CD8-positive, alpha-beta memory T cell (primary cell): ENCODE measurements at places on chromosomes 2 and 18.

- DNase-seq, result no peak
Observed at GRCh38 chr2:11984316-11985158, 238.1 kb downstream of the LPIN1 start.

DNA sequence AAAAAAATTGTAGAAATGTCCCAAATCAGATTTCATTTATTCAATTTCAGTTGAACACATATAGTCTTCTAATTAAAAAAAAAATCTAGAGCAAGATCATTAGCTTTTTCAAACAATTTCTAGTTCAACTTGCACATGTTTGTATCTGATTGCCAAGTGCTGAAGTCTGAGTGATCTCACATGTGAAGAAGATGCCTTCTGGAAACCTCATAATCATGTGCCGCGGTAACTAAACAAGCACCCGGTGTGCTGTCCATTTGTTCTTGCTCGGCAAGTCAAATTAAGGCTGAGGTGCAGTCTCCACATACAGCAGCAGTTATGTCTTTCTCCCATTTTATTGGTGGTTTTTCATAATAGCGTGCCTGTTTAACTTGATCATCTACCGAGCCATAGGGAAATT, 18.7 kb downstream of the CABLES1 start:
- DNase-seq, result no peak

DNA sequence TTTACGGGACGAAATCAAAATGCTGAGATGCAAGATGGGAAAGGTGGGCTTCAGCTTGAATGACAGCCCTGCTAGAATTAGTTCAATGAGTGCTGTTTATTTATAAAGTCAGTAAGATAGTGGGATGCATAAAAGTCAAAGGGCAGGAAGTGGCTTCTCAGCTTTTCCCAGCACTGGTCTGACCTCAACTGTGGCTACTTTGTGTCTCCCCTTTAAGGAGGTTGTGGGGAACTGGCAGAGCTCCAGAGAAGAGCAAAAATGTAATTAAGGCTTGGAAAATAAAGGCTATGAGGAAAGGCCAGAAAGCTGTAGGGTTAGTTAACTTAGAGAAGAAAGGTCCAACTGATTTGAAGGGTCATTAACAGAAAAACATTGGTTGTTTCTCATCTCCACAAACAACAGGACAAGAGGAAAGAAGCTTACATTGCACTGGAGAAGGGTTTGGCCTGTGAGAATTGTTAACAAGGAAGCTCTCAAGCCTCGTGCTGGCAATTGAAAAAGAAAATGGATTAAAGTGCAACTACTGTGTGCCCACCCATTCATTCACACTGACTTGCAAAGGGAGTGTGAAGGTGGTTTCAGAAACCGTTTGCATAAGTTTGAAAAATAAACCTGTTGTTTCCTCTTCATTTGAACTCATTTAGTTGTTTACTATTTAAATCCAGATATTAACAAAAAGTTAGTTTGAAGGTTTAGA, 68.8 kb upstream of the CD28 start:
- DNase-seq, result no peak

- DNase-seq, result no peak
Observed at GRCh38 chr2:156343940-156344301, 11.4 kb upstream of the NR4A2 start.

- no peak for DNase-seq
Observed at GRCh38 chr2:239774142-239774462, 251.0 kb downstream of the NDUFA10 start.

GRCh38 chr18:13642440-13642827, 83.9 kb downstream of the FAM210A start:
- no peak for DNase-seq

DNA sequence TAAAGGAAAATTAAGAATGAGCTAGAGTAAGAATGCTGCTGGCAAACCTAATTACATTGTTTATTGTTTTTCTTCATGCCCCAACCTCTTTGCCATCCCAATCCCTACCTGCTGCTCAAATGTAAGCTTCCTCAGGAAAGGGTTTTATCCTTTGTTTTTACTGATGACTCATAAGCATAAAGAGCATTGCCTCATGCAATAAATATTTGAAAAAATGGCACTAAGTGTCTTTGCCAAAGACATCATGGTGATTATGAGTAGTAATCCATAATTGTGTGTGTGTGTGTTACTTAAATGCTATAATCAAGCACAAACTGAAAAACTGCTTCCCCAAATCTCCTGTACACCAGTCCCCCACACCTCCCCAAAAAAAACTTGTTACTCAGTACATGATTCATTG, 53.4 kb downstream of the DNER start:
- DNase-seq, result no peak

DNA sequence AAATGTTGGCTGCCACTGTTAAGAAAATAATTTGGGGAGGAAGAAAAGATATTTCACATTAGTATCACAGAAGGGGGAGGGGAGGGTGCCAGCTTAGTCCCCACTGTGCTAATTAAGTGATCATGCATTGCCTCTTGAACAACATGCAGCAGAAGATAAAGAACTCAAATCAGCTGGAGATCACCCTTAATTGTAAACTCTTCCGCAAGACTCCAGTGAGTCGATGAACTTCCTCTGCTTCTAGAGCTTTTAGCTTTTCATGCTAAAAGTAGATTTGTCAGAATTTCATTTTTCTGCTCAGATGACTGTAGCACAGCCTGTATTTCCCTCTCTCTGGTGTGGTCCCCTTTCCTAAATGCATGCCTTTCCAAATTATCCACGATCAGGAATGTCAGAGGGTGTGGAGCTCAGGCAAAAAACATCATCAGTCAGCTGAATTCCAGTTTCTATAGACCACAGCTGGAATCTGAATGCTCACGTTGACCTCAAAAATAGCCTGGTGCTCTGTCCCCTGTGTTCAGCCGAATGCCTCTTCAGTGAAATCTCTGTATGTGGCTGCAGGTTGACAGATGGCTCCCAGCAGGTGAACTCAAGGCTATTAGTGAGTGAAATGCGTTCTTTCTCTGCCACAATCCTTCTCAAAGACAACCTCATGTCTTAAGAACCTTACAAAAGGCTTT, 156.8 kb upstream of the UNC80 start:
- DNase-seq, result no peak

- DNase-seq, result no peak
Observed at GRCh38 chr2:24334245-24334633, 26.1 kb downstream of the ITSN2 start.

GRCh38 chr2:17057109-17058017, 391.7 kb upstream of the CYRIA start:
- no peak for DNase-seq

- DNase-seq, result no peak
Observed at GRCh38 chr2:49262801-49263560, 108.7 kb upstream of the FSHR start.

DNA sequence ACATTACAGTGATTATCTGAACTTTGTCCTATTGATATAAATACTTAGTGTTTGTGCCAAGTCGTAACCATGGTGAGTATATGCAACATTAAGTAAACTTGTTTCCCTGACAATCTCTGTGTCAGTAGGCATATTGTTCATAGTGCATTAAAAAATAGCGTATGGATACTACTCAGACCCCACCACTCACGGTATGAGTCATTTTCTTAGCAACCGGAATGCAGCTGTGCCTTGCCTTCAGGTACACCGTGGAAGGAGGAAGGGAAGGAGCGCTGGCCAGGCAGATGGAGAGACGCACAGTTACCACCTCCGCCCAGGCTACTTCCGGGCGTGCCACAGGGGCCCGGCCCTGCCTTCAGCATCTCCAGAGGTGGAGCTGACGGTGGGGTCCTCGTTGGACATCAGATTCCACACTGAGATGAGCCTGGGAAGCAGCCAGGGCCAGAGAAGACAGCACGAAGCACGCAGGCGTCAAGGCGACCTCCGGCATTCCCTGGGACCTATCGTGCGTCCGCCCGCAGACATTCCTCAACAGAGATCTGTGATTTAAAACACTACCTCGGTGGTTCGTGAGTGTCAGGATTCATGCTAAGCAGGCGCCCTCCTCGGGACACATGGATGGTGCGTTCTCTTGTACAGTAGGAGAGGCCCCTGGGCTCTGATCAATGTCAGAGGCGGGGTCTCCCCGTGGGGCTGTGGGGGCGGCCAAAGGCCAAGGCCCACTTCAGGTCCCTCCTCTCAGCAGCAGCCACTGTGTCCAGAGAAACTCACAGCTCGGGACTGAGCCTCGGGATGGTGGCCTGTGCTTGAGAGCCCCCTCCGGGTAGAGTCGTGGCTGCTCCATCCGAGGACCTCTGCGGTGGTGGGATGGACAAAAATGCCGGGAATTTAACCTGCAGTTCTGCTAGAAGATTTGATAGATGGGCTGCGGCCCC, 82.2 kb upstream of the HDAC4 start:
- DNase-seq, result no peak

DNA sequence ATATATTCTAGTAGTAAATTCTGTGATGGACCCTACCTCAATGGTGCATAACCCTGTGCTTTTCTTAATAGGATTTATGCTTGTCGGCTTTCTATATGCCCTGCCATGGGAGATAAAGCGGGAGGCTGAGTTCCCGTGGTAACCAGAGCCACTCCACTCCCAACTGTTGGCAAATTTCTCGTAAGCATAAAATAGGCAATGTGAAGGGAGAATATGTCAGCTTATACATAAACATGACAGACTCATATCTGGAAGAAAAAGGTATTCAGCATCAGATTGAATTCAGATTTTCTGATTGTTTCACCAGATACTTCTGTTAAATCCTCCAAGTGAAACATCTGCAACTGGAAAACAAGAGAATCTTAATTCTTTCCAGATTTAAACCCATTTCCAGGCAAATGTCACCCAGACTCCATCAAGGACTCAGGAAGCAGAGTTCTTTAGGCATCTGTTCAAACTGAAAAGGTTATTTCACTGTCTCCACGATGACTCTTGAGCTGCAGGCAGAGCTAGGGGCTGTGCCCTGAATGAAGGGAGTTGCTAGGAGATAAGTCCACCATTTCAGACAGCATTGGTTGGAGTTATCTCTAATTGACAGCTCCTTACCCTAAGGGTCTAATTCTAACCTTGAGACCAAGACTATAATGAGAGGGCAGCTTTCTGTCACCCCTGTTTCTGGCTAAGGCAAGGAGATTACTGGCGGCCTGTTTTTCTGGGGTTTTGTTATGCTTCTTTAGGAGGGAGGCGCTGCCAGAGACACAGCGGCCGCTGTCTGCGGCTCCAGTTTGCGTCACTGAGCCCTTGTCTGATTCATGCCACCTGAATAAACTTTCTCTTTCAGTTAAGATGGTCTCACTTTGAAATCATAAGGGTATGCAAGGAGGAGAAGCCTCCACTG, 381.3 kb downstream of the SOX11 start:
- no peak for DNase-seq

DNA sequence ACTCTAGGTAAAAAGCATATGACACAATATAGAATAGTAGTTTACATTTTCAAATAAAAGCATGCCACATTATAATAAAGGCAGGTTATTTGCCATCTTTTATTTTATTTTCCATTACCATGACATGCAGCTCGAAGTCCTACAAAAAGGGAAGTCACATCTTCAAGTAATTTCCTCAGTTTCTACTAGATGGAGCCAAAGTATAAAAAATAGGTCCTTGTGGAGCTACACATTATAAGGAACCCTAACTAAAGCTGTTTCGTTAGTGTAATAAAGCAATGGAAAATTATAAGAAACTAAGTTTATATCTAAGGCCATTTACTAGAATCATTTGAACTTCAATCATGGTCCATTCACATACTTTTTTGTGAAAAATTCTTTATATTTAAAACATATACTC, 674.5 kb downstream of the KCNJ3 start:
- no peak for DNase-seq

DNA sequence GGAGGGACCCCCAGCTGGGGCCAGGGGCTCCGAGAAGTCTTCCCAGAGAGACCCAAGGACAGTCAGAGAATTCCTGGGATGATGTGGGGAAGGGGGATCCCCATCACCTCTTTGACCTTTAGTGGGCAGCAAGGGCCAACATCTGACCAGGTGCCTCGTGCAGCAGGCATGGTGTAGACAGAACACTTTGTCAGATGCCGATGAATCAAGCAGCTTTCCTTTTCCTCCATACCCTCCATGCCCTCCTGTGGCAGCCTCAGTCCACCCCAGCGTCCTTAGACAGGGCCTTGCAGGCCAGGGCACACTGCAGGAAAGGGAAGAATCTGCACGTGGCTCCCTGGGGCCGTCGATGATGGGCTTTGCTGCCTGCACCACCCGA, 26.3 kb downstream of the GPR55 start:
- DNase-seq, result no peak

- DNase-seq, result peak; percentile 52
Observed at GRCh38 chr2:173963323-173963816, 1.8 kb downstream of the SP3 start.

GRCh38 chr18:45365835-45366234, 249.4 kb upstream of the SLC14A2 start:
- DNase-seq, result no peak

DNA sequence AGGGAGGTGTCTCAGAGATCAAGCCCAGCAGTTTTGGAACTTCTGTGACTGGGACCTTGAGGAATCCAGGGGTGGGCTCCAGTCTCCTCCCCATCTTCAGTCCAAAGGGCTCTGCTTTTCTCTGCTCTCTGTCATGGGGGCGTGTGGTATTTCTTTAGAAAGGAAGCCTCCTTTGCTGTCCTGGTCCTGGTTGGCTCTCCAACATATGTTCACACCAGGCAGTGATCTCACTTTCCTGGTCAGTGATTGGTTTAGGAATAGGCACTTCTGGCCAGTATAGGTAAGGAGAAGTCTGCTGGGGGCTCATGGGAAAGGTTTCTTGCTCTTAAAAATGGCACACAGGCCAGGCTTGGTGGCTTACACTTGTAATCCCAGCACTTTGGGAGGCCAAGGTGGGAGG, 115.5 kb upstream of the HAAO start:
- DNase-seq, result no peak

GRCh38 chr2:102355526-102356380, at the start of gene IL18R1:
Gene IL18R1 (plus strand): TSS chr2:102355796. CDS start chr2:102362661, 6,865 bp downstream.
- DNase-seq, result peak; percentile 60

GRCh38 chr2:45929674-45930395, 278.4 kb downstream of the PRKCE start:
- no peak for DNase-seq

DNA sequence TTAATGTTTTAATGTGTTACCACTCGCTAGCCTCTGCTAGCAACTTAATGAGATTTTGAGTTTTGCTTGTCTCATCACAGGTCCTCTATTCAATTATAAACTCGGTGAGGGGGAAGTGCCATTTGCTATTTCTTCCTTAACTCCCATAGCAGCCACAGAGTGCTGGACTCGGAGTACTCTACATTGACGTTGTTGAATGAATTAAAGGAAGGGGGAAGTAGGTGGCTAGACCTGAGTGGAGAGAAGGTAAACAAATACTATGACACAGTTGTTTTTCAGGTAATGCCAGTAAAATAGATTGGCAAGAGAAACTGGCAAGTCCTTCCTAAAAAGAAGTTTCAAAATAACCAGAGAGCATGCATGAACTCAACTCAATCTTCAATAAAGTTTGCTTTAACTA, 339.3 kb downstream of the HRH4 start:
- no peak for DNase-seq

DNA sequence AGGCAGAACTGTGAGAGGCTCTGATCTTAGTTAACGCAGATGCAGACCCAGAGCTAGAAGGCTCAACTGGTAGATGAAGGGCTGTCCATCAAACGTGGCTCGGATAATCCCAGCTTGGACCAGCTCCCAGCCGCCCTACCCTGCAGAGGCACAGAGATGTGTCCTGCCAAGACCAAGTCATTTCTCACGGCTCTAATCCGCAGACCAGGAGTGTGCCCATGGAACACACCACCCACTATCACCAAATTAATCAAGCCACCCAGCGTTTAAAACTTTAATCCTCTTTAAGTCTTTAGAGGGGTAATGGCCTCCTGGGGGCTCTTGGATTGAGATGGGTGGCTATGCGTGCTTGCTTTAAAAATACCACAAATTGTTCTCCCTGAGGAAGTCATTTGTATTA, 17.5 kb downstream of the LYPD1 start:
- DNase-seq, result no peak
